ENCODE measurements at places on chromosomes 16 and 17.

DNA sequence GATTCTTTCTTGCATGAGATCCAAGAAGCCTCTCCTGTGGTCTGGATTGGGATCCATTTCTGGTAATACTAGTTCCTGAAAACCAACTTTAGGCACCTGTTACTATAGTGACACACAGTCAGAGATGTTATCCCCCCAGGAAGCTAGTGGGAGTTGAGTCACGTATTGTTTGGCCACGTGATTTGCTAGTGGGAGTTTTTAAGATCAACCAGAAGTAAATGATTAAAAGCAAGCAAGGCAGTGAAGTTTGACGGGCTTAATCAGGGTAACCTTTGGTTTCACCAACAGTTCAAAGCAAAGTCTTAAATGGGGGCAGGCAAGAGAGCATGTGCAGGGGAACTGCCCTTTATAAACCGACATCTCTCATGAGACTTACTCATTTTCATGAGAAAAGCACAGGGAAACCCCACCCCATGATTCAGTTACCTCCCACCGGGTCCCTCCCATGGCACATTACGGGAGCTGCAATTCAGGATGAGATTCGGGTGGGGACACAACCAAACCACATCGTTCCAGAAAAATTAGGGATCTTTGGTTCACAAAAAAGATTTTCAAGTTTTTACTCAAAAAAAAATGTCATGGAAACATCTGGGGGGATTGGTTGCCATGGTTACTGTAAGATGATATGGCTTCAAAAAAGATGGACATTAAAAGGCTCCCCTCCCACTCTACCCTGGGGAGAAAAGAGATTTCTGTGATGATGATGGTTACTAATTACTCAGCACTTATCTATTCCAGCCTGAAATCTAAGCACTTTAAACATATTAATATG, 483.1 kb upstream of the ERCC4 start:
- DNase-seq = no peak

DNA sequence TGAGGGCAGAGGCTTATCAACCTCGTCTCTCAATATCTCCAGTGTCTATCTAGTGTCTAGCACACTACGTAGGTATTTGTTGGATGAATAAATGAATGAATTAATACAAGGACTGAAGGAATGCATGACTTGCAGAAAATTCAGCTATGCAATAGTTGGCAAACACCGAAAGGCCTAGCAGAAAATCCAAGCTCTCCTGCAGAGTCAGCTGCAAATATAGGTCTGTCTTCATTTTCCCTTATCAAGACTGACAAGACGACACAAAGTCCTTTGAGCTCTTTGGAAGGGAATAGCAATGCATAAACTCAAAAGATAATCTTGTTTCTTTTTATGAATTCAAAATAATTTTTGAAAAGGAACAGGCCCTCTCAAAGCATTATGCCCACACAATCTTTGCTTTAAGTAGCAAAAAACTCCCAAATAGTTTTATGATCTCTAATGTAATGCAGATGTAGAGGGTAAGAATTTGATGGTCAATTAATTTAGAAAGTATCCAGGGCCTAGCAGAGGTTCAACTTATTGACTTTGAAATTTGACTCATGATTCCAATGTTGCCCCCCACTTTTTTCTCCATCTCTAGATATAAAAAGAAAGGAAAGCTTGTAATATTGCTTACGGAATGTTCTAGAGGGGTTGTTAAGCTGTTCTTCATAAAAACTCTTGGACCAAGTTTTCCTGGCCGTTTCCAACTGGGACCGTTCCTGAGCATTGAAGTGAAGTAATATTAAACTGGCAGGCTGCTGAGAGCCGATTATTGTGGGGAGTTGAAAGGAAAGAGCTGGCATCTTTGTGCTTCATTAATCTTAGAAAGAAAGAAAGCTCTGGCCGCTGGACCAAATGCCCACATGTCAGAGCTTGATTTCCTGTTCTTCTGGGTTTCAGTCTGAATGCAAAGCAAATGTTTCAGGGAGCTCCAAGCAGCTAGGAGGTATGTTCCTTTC, 227.3 kb downstream of the HS3ST3A1 start:
- DNase-seq = peak; percentile 54

GRCh38 chr17:77798031-77798430, 160.5 kb upstream of the TNRC6C start:
- no peak for DNase-seq

- no peak for DNase-seq
These were observed 5.9 kb downstream of the GAS7 start for GRCh38 chr17:10192461-10192860.

DNA sequence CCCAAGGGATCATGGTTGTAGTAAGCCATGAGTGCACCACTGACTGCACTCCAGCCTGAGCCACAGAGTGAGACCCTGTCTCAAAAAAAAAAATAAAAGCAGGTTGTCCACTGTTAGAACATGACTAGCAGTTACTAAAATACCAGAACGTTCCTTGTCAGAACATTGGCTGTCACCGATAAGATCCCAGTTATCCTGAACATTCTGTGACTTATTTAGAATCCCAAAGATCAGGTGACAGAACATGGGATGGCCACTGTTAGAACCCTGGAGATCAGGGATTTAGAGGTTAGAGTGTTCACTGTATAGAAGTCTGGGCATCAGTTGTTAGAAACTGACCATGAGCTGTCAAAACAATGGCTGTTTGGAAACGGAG, 8.6 kb downstream of the CES4A start:
- no peak for DNase-seq

DNA sequence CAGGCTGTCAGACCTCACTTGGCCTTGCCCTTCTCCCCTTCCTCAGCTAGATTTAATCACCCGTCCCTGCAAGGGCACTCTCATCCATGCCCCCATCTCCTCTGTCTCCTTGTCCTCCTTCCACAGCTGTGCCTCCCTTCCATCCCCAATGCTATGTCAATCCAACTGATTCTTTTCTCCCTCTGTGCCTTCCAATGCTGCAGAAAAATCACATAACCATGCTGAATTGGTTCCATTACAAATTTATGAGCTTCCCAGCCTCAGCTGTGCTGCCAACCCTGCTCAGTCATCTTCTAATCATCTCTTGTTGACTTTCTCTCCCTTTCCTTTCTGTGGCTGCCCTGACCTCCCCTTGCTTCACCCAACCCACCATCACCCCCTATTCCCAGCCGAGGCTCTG, 56.3 kb upstream of the PIRT start:
- DNase-seq = no peak

DNA sequence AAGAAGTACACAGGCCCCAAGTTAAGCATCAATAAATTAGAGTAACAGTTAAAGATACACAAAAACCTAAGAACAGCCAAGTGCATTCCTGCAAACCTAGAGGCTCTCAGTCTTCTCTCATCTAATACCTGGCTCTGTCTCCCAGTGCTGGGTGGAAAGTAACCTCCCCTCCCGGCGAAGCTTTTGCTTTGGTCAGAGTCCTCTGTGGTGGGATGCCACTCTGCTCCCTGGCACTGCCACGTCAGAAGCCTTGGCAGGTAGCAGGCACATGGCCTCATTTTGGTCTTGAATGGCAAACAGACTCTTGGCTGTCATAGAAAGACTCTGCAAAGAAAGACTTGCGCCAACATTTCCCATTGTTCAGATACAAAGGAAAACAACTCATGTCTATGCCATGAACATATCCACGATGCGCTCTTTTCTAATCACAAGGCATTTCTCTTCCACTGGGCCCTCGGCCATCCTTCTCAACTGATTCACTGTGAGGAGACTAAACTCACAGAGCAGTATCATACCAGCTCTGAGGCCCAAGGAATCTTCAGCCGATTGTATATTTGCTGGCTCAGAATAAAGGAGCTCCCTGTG, 21.2 kb downstream of the MTHFSD start:
- no peak for DNase-seq

DNA sequence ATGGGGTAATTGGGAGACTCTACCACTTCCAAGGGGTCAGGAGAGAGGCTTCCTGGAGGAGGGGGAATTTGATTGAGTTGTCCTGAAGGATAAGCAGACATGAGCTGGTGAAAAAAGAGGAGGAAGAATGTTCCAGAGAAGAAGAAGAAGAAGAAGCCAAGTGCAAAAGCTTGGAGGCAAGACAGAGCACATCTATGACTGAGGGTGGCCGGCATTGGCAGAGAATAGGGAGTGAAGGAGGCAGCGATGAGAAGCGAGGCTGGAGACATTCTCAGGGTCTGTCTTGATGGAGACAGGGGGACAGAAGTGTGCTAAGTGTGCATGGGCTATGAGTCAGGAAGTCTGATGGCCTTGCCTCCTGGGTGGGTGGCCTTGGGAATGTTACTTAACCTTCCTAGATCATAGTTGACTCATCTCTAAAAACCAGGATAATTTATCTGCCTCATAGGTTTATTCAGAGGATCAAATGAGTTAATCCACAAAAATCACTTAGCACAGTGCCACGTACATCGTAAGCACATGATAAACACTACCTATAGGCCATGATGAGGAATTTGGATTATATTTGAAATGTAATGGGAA, 171.7 kb downstream of the ABCC12 start:
- no peak for DNase-seq
